ENCODE measurements at places on chromosomes 13 and 19.

- no peak for DNase-seq
Measured at GRCh38 chr19:50046649-50047503, 21.1 kb downstream of the ZNF473 start.

DNA sequence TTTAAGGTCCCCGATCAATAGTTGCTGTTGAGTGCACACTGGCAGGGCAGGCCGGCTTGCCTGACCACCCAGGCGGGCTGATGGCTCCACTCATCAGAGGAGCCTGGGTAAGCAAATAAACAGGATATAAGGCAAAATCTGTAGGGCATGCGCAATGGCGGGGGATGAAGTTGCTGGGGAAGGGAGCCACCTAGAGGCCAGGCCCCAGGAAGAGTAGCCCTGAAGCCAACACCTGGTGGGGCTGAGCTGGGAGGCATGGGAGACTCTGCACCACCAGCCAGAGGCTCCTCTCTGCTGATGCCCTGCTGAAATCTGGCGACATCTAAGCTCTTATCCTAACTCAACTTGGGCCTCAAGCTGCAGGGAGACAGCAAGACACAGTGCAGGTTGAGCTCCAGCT, 324.3 kb downstream of the ZNF536 start:
- DNase-seq = no peak

DNA sequence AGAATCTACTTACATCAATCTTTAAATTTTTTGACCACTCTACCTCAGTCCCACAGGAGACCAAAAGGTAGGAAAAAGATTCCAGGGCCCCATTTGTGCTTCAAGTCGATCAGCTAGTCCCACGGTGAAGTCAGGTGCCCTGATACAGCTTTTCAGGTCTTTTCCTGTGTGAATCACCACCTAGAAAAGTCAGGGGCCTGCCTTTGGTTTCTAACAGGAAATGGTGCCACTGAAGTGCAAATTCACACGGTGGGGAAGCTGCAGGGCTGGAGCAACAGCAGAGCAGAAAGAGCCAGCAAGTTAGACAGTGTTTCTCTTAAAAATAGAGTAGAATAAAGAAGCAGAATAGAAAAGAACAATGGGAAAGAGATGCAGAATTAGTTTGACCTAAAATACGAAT, 107.5 kb downstream of the KLF12 start:
- DNase-seq = peak; percentile 43

- DNase-seq = no peak
Measured at GRCh38 chr19:33859016-33859415, 62.3 kb downstream of the KCTD15 start.

DNA sequence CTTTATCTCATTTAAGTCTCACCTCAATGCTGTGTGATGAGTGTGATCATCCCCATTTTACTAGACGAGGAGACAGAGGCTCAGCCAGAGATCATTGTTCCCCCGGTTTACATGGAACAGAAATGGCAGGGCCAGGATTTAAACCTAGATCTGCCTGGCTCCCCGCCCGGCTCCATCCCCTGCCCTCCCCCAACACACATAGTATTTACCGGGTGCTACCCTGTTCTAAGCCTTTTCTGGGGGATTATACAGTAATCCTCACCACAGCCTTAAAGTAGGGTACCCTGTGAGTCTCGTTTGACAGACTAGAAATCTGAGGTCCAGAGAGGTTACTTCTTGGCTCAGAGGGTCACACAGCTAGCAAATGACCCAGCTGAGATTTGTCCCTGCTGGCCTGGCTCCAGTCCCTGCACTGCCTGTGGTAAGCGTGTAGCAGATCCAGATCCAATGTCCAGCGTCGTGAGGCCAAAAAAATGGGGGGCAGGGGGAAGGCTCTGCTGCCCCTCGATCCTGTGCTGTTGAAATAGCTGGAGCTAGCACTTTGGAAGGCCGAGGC, 3.8 kb upstream of the KLC3 start:
- no peak for DNase-seq

DNA sequence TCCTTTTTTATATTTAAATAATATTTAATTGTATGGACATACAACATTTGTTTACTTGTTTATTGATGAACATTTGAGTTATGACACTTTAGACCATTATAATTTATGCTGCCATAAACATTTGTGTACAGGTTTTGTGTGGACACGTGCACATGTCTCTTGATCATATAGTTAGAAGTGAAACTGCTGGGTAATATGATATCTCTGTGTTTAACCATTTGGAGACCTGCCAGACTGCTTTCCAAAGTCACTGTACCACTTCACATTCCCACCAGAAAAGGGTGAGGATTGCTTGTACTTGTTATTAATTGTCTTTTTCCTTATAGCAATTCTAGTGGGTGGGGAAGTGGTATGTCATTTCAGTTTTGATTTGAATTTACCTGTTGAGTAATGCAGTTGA, 145.6 kb upstream of the KLHL1 start:
- DNase-seq = no peak

- no peak for DNase-seq
Measured at GRCh38 chr13:89900104-89900765, 1447.3 kb upstream of the MIR17HG start.

GRCh38 chr13:65915195-65915594, 1314.9 kb downstream of the PCDH9 start:
- no peak for DNase-seq

GRCh38 chr19:18423258-18424020, 4.2 kb downstream of the SSBP4 start:
- DNase-seq = no peak

GRCh38 chr19:2610637-2611482, 91.6 kb downstream of the GNG7 start:
- peak; percentile 69 for DNase-seq

DNA sequence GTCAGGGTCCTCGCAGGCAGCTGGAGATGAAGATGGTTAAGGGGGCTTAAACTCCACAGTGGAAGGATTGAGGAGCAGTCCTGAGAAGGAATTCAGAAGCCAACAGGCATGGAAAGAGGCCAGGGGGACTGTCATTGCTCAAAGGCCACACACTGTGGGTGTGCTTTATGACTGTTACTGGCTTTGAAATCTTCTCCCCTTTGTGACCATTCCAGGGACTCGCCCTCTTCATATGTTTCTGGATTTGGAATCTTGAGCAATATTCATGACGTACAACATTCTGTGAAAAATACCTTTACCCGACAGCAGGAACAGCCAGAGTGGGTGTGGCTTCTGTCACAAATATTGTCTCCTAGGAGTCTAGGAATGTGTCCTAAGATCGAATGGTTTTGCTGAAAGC, 16.6 kb downstream of the CEACAM7 start:
- no peak for DNase-seq

DNA sequence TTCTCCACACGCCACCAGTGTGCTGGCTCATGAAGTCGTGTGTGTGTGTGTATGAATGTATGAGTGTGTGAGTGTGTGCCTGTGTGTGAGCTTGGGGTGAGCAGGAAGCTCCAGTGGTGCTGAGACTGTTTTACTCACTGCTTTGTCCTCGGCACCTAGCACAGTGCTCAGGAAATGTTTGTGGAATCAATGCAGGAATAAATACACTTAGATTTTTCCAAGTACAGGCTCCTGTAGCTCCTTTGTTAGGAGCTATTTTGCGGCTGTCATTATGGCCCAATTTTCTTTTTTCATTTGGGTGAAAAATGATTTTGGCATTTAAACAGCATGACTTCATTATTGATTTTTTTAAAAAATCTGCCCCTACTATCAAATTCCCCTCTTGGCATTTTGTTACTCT, 193.5 kb upstream of the KL start:
- no peak for DNase-seq

DNA sequence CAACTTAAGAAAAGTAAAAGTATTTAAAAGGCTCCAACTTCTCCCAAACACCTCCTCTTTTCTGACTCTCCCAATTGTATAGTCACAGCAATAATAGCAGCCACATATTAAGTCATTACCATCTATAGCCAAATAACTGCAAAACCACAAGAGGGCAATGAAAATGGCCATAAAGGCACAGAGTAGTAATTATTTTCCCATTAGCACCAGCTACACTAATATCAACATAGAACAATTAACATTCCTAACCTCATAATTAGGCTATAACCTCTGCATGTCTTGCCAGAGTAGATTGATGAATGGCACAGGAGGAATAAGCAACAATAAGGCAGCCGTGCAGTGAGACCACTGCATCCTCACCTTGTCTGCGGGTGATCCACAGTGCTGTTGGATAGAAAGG, 226.4 kb upstream of the SERP2 start:
- DNase-seq = no peak

Measured in stimulated activated CD4-positive, alpha-beta T cell treated with anti-CD3 and anti-CD28 coated beads, Interleukin-15, amount 100 ng/mL, for 48 hours (primary cell).